ENCODE measurements at places on chromosomes 1 and 21. TPM values are rescaled to one million over a fixed set of nuclear protein-coding genes. Genes with fewer than 3 reads are reported as not detected.

DNA sequence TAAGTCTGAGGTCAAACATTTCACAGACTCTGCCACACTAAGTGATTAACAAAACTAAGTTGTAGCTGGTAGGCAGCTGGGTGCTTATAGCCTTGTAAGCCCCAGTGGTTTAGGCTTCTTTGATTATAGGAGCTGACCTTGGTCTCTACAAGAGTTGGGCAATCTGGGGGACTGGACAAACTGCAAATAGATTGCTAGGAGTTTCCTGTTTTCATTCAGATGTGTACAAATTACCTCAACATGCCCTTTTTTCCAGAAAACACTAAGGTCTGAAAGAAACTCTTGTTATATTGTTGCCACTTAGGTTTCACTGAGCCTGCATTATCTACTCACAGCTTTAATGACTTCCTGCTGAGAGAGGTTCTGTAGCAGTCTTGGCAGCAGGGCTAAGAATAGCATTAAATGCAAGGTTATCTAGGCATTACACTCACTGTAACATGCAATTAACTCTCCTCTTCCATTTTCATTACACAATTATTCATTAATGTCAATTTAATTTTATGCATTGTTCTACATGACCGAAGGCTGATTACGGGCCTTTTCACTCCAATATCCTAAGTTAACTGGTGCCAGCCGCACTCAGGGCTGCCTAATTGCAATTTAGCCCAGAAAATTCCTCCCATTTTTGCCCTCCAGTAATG is 314.0 kb downstream of the LMO4 start:
- DNase-seq, result no peak

DNA sequence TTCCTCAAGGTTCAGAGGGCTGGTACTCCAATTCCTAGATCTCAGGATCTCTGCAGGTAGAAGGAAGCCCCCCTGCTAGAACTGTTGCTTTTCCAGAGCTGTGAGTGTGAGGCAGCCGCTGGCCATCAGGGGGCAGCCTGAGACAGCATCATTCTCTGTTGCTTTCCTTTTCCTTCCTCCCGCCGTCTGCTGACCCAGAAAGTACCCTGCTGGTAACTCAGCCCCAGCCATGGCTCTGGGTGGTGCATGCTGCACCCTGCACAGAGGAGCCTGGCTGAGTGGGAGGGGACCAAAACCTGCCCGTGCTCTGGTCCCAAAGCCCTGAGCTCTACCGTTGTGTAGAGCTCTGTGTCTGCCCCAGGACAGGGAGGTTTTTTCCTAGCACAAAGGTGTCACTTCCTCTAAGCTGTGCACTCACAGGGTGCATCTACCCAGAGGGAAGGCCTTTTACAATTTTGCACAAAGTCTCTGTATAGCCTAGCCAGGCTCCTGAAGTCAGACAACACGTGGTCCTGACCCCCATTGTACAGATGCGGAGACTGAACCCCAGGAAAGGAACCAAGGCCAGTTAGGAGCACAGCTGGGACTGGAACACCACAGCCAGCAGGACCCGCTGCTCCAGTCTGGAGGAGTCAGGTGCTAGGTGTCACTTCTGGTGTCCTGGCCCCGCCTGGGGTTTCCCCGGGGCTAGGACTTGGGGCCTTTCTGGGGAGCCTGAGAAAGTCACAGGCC is 5.6 kb upstream of the FAM131C start:
- DNase-seq, result peak; percentile 72

DNA sequence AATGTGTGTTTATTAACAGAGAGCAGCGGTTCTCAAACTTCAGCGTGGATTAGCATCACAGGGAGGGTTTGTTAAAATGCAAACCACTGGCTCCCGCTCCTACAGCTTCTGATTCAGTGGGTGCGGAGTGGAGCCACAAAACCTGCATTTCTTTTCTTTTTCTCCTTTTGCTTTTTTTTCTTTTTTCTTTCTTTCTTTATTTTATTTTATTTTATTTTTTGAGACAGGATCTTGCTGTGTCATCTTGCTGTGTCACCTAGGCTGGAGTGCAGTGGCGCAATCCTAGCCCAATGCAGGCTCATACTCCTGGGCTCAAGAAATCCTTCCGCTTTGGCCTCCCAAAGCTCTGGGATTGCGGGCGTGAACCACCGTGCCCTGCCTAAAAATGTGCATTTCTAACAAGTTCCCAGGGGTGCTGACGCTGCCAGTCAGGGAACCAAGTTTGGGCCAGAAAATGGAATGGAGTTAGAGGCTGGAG is 20.9 kb upstream of the SLC1A7 start:
- DNase-seq, result no peak

DNA sequence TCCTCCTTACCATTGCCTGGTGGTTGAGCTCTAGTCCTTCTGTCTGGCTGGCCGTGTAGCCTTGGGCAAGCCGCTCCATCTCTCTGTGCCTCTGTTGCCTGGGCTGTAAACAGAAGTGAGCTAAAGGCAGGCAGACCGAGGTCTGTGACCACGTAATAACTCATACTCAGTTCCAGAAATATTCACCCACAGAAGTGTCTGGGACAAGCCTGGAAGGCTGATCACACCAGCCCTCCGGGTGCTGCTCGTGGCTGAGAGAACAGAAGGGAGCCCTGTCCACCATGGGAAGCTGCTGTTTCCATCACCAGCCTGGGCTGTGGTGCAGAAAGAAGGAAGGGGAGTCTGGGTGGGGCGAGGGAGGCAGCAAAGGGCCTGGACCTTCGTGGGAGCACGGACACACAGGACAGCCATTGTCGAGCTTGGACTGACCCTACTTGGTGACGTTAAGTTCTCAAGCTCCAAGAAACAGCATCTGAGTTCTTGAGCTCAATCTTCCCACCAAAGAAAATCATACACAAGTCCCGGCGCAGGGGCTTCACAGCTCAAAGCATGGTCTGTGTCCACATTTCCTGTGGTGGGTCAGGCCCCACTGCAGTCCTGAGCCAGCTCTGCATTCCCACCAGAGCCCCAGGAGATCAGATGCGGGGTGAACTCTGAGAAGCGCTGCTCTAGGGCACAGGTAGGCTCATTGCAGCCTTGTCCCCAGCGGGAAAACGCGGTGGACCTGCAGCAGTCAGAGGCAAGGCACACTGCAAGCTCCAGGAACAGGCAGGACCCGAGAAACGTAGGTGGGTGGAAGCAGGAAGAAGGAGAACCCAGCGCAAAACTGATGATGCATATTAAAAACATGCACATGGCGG is 61.8 kb downstream of the RUNX3 start:
- no peak for DNase-seq

Gene TNFRSF8
- polyA plus RNA-seq, result 0.44 TPM

Gene AIRE
- polyA plus RNA-seq, result 0.50 TPM
